ENCODE measurements at places on chromosomes 2 and 18.

- DNase-seq: peak; percentile 51
These were observed 726.3 kb downstream of the TSN start for GRCh38 chr2:122481717-122482116.

- DNase-seq: peak; percentile 50
These were observed 52.1 kb upstream of the CNGA3 start for GRCh38 chr2:98293931-98294687.

DNA sequence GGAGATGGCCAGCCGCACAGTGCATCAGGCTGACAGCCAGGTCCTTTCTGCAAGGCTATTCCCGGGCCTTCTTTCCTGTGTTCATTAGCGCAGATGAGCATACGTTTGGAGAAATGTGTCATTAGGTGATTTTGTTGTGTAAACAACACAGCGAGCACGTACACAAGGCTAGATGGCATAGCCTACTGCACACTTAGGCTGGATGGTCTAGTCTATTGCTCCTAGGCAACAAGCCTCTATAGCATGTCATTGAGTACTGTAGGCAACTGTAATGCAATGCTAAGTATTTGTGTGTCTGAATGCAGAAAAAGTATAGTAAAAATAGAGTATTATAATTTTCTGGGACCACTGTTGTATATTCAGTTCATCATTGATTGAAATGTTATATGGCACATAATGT lies 50.9 kb upstream of the PHLPP1 start:
- no peak for DNase-seq

- DNase-seq: no peak
These were observed 93.3 kb downstream of the COLEC12 start for GRCh38 chr18:407191-407590.

DNA sequence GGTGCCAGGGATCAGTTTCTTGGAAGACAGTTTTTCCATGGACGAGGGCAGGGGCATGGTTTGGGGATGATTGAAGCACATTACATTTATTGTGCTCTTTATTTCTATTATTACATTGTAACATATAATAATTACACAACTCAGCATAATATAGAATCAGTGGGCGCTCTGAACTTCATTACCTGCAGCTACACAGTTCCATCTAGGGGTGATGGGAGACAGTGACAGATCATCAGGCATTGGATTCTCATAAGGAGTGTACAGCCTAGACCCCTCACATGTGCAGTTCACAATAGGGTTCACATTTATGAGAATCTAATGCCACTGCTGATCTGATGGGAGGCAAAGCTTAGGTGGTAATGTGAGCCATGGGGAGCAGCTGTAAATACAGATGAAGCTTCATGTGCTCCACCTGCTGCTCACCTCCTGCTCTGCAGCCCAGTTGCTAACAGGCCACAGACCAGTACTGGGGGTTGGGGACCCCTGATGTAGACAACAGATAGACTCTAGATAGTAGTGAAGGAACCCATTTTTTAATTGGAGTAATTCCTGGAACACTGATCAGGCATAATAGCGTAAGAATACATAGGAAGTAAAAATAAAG lies 41.5 kb upstream of the MC4R start:
- DNase-seq: peak; percentile 23

DNA sequence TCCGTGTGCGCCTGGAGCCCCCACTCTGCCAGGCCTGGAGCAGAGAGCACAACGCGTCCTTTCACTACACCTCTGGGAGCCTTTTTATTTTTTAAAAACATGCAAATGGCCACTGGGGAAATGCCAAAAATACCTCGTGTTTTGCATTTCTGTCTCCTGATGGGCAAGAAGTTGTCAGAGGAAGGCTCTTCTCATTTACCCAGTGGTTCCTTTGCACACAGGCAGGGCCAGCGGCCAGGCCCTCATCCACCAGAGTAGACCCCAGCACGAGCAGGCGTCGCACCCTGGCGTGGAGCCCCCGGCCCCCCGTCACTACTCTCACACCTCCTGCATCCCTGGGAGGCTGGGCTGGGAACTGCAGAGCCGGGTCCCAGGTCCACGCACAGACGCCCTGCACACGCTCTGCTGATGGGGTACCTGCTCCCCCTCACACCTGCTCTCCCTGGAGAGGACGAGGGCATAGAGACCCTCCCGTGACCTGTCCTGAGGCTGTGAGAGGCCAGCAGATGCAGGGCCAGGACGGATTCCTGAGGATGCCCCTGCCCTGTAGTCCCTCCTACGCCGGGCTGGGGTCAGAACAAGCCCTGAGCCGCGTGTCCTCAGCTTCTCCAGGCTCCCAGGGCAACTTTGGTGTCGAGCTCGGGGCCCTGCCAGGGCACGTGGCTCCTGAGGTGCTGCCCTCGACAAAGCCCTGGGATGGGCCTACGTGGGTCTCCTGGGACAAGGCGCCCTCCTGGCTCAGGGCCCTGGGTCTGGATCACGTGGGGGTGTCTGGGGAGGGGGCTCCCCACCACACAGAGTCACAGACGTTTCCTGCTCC lies 65.0 kb downstream of the NFATC1 start:
- DNase-seq: no peak

GRCh38 chr2:226339616-226340015 lies 460.0 kb downstream of the IRS1 start:
- DNase-seq: no peak

GRCh38 chr2:120815292-120815691 lies 79.6 kb downstream of the GLI2 start:
- DNase-seq: no peak

DNA sequence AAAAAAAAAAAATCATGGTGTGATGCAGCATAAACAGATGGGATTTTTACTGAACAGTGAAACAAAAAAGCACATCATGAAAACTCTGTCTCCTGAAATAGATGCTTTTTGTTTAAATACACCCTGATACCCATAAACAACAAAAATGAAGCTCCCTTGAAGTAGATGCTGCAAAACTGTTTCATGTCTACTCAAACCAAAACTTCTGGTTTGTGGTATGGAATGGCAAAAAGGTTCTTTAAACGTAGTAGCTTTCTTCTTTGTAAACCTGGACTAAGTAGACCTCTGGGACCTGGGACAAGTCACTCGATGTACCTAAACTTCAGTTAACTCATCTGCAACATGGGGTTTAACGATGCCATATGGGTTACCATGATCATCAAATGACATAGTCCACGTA lies 64.4 kb upstream of the RAPH1 start:
- DNase-seq: no peak

DNA sequence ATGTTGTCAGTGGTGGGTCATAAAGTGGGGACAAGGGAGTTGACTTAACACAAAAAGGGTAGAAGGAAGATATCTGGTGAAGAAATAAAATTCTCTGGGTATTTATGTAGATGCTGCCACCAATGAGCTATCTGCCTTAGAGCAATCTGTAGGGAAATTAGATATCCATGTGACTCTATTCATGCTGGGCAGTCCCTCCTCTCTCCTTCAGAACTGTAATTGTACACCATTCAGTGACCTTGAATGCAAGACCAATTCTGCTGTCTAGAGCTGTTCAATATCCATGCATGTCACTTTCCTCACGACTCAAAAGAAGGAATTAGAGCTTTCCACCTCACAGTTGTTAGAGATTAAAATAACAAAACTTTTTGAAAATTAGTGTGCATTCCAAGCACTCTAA lies 28.6 kb upstream of the TDRD15 start:
- DNase-seq: no peak

- no peak for DNase-seq
These were observed 743.6 kb downstream of the RNF144A start for GRCh38 chr2:7660816-7661215.

DNA sequence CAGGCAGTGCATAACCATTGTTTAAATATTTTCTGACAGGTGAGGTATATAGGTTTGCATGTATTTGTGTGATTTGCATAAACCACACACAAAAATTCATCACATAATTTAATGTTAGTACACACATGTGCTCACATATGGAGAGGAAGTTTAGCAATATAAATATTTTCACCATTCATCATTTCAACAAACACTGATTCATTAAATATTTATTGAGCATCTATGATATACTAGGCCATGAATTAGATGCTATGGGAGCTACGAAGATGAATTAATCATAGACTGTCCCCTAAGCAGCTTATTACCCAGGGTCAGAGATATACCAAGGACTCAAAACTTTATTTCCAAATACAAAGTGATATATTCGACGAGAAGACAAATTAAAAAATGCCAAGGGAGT lies 311.6 kb upstream of the PIK3C3 start:
- no peak for DNase-seq

DNA sequence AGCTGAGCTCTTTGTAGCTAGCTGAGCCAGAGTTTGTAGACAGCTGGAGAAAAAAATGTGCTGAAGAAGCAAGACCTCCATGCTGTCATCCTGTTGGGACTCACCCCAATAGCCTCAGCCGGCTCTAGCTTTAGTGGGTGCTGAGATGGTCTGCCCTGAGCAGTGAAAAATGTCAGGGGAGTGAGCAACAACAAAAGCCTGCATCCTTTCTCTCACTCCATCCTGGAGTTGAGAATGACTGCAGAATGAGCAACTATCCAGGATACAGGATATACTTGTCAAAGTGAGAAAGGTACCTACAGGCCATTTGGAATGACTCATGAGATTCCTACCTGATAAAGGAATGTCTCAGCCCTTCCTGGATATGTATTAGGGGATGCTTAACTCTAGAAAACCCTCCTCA lies 146.1 kb upstream of the DLX2 start:
- peak; percentile 97 for DNase-seq

GRCh38 chr2:128607440-128607839 lies 288.8 kb upstream of the HS6ST1 start:
- no peak for DNase-seq

GRCh38 chr2:176643646-176644045 lies 374.4 kb downstream of the MTX2 start:
- peak; percentile 44 for DNase-seq

DNA sequence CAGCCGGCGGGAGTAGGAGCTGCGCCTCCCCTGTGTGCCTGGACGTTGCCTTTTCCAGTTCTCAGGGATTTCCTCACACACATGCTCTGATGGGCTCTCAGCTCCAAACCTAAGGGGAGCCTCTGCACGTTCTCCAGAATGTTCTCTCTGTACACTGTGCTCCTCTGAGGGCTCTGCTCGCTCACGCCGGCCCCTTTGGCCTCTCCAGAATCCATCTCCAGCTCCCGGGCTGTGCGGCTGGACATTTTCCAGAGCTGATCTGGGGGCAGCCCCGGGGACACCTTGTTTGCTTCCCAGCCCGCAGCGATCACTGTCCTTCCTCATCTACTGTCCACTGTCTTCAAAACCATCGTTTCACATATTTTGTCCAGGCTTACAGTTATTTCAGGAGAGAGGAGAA lies 245.4 kb upstream of the HDAC4 start:
- no peak for DNase-seq

GRCh38 chr18:21262979-21263378 lies 20.9 kb downstream of the GREB1L start:
- DNase-seq: no peak

DNA sequence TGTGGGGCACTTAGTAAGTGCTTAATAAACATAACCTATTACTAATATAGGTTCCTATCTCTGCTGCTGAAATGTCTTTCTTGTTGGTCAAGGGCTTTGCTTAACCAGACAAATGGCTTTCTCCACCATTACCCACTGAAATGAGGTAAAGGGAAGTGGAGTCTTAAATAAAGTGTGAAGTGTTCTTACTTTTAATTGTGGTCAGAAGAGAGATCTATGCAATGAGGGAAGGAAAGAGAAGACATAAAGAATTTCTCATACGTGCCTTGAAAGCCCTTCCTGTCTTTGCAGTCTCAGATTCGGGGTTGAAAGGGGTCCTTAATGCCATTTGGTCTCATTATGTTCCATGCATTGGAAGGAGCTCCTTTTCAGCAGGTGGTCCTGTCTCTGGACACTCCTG lies 6.9 kb upstream of the CXCR4 start:
- no peak for DNase-seq

DNA sequence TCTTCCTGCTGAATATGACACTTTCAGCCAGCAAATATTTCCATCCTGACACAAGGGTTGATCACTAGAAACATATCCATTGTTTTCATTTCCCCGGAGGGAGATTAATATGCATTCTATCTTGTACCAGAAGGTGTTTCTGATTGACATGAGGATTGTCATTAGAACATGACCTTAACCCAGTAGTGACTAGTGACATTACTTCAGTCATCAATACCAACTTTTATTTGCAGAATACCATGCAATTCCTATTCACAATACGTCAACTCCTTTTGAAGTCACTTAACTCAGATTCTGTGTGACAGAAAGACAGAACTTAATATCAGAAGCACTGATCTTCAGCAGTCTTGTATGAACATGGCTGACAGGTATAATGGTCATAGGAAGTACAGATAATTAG lies 1108.9 kb upstream of the CRIM1 start:
- DNase-seq: no peak

- DNase-seq: peak; percentile 92
These were observed 95.8 kb upstream of the FOSL2 start for GRCh38 chr2:28296904-28297303.

- no peak for DNase-seq
These were observed 119.7 kb downstream of the UPP2 start for GRCh38 chr2:158221063-158222020.

GRCh38 chr2:41719756-41720155 lies 328.1 kb upstream of the PKDCC start:
- no peak for DNase-seq

GRCh38 chr2:114218383-114218782 lies 224.1 kb upstream of the DPP10 start:
- no peak for DNase-seq

GRCh38 chr2:241314226-241315092 lies 1.0 kb downstream of the HDLBP start:
- peak; percentile 69 for DNase-seq

DNA sequence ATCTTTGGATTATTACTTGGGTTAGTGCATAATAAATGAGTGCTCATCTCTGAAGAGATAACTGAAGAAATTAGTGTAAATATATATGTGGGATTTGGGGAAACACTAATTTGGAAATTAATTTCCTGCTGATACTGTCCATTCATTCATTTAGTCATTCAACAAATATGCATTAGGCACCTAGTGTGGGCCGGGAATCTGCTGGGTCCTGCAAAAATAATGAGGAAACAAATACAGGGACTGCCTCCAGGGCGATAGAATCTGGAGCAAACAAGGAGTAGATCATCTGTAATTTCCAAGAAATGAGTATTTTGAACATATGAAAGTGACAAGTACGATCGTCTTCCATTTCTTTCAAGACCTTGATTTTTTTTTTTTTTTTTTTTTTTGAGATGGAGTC lies 203.7 kb upstream of the LYPD1 start:
- no peak for DNase-seq

- DNase-seq: no peak
These were observed 195.7 kb upstream of the GALNT5 start for GRCh38 chr2:157061799-157062198.

DNA sequence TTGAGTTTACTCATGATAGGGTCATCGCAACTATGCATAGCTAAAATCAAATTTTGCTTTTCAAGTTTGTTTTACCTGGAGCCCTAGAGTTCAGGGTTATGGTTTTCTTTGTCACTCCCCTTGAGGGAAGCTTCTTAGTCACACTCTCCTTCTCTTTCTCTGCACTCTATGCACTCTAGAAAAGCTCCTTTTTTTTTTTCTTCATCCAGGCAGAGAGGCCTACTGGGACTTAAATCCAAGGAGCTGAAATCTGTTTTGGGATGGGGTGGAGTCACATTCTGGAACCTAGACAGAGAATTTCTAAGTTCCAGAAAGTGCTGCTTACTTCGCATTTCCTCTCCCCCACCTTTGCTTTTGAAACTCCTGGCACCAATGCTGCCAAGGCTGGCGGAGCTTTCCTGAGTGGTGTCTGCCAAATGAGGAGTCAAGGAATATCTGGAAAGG lies 19.1 kb upstream of the IL18R1 start:
- peak; percentile 87 for DNase-seq
